IPS-NIHi11 (cell line): ENCODE measurements at places on chromosomes 16 and 17.

GRCh38 chr16:66399930-66400329, 27.2 kb upstream of the BEAN1 start:
- peak; percentile 31 for DNase-seq

GRCh38 chr16:68091380-68092261, 6.5 kb downstream of the NFATC3 start:
- no peak for DNase-seq

- DNase-seq, result no peak
Measured at GRCh38 chr16:27238591-27238990, 30.0 kb downstream of the NSMCE1 start.

DNA sequence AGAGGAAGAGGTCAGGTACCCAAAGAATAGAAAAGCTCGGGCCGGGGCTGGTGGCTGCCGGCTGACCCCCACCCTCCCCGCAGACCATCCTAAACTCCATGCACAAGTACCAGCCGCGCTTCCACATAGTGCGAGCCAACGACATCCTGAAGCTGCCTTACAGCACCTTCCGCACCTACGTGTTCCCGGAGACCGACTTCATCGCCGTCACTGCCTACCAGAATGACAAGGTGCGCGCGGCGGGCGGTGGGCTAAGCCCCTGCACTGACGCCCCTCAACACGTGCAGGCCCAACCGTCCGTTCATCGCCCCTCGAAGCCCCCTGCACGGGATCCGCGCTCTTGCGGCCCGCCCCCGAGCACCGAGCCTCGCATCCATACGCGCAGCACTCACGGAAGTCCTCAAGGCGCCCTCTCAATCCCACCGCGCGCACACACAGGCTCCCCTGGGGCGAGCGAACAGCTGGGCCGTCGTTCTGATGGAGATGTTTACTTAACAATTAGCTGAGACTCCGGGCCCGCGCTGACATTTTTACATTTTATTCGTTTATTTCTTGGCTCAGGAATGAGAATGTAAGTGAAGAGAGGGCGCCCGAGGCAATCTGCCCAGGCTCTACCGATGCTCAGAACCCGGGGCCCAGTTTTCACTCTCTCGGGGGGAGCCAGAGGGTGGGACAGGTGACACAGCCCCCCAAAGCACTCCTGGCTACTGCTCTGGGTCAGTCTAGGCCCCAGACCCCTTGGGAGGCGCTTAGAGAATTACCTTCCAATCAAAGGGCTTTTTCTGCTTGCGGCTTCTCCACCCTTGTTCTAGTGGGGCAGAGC, 3.5 kb downstream of the TBX2 start:
- peak; percentile 23 for DNase-seq

DNA sequence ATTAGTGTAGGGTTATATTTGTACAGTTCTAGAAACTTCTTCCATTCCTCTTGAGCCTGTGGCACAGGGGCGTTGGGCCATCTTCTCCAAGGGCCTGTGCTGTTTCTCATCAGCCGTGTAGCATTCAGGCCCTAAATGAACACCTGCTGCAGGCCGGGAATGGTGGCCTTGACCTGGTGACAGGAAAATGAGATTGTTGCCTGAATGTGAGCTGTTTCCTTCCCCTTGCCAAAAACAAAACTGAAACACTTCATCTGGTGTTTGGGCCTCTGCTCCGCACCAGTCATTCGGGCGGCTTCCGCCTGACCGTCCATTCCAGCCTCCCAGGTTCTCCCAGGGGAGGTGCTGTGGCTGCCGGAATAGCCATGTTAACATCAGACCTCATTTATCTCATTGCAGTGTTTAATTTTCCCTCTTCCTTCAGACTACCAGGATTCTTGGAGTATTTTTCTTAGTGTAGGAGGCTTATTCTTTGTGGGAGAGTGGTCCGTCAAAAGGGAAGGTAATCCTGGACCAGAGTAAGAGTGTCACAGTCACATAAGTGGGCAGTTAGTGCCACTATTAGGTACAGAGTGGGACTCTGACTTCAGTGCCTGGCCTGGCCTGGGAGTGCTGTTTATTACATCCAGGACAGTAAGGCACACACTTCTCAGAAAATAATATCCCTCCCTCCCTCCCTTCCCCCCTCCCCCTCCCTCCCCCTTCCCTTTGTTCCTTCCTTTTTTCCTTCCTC, 61.9 kb downstream of the WWP2 start:
- DNase-seq, result no peak

DNA sequence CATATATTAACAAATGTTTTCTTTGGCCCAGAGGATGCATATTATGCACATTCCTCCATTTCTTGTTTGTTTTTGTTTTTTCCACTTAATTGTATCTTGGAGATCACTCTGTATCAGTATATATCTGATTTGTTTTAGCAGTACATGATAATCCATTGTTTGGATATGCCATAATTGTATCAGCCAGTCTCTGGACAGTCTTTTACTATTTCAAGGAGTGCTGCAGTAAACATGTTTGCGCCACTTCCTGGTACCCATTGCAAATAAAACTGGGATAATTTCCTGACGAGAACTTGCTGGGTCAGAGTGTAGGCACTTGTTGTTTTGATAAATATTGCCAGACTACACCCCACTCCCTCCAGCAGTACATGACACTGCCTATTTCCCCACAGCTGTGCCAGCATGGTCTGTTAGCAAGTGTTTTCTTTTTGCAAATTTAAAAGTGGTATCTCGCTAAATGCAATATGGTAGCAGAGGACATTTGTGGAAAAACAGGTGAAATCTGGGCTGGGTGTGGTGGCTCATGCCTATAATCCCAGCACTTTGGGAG, 4.9 kb upstream of the TMEM11 start:
- DNase-seq, result no peak

- DNase-seq, result no peak
Measured at GRCh38 chr17:75634376-75634740, 1.1 kb downstream of the SMIM5 start.

DNA sequence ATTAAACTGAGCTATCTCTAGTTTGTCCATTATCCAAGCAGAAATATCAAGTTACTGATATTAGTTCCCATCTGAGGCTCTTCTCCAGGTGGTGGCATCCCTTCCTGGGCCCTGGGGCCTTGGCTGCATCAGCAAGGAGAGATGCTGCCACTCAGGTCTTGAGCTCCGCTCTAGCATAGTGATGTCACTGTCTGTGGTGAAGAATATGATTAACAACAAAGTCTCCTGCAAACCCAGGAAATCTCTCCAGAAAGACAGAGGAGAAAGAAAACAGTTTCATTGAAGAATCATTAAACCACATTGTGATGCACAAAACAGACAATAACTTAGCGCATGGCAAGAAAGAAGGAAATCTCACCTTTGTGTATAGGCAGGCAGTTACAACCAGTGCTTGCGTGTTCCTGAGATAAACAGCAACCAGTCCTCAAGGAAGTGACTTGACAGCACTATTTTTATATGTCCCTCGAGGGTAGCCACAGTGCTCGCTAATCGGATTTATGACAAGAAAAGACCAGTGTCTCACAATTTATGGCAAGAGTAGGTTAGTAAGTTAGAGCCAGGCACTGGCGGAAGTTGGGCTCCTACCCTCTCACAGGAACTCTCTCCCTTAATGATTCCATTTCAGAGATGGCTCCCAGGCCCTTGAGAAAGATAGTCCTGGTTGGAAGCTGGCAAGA, 151.1 kb downstream of the AHSP start:
- DNase-seq, result no peak

DNA sequence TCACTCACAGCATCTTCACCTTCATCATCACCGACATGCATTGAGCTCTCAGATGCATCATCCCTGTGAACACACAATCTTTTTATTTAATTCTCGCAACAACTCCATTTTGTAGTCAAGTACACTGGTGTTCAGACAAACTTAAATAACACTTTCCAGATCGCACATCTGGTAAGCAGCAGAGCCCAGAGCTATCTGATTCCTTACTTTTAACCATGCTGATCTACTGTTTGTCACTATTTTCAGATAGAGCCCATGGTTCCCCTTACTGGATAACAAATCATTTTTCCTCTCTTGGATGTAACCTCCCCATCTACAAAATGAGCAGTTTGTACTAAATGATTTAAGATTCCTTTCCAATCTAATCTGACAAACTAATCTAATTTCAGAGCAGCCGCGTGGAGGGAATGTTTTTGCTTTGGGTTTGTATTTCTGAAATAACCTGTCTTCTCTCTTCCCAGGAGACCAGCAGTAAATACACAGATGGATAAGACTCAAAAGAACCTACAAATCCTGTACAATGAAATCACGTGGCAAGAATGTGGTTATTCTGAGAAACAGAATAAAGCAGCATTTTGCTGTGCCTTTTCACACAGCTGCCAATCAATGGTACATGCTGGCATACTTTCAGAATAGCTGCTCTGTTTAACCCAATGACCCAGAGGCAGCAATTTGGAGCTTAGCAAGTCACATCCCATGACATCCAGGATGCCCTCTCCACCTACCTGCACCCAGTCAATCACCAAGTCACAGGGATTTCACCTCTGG, 72.9 kb upstream of the CCL2 start:
- DNase-seq, result no peak

- no peak for DNase-seq
Measured at GRCh38 chr16:85536411-85537330, 76.5 kb upstream of the GSE1 start.

- DNase-seq, result no peak
Measured at GRCh38 chr17:416293-417206, 63.9 kb upstream of the RPH3AL start.
